ENCODE measurements at places on chromosomes 5 and 9.

DNA sequence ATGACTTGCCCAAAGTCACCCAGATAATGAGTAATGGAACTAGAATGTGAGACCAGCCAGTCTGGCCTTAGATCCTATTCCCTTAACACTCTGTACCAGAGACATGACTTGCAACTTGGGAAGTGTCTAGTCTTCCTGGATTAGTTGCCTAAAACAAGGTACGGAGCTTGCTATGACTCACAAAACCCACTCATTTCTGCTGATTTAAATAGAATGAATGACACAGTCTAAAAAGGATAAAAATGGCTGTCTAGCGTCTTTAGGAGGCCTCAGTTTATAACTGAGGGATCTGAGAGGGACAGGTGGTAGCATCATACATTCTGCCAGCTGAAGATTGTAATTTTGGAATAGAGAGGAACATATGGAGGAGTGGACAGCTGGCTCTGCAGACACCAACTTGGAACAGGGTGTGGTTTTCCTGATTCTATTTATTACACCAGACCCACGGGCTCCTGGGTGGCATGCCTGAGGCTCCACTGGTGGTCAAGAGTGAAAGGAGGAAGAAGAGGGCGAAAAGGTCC lies 62.7 kb downstream of the ABLIM3 start:
- DNase-seq = no peak

- no peak for DNase-seq
Measured at GRCh38 chr9:132986114-132986513, 7.6 kb downstream of the GFI1B start.

GRCh38 chr9:37899041-37899440 lies 4.9 kb downstream of the SLC25A51 start:
- DNase-seq = no peak

DNA sequence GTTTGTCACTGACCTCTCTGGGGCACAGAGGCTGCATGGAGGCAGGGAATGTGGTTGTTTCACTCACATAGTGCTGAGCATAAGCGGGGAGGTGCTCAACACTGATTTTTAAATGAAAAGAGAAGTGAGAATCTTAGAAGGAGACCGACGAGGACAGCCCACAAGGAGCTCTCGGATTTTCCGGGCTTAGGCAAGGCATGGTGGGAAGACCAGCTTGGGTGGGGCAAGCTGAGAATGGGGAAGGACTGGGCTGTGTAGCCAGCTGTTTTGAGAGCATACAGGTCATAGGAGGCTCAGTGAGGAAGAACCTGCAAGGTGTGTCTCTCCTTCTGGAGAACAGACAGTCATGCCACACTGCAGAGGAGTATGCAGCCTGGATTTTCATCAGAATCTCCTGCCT lies 86.0 kb upstream of the TNFSF8 start:
- no peak for DNase-seq

DNA sequence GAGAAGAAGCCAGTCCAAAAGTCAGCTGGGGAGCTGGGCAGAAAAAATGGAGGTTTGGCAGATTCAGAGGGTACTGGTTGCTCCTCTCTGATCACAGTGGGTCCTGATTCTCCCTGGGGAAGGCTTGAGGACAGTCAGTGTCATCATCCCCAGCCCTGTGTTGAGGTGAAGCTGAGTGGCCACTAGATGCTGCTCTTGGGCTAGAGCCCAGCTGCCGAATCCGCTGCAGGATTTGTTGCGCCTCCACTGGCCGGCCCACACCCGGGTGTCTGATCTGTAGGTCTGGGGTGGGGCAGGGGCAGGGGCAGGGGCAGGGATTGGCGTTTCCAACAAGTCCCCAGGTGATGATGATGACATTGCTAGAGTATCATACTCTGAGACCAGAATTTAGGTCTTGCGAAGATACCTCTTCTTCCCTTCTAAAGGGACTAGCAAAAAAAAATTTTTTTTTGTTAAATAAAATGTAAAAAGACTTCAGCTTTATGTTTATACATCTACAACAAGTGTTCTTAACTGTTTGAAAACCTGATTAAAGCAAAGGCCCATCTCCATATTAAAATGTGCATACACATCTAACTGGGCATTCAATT lies 106.8 kb downstream of the PDE6A start:
- peak; percentile 32 for DNase-seq

DNA sequence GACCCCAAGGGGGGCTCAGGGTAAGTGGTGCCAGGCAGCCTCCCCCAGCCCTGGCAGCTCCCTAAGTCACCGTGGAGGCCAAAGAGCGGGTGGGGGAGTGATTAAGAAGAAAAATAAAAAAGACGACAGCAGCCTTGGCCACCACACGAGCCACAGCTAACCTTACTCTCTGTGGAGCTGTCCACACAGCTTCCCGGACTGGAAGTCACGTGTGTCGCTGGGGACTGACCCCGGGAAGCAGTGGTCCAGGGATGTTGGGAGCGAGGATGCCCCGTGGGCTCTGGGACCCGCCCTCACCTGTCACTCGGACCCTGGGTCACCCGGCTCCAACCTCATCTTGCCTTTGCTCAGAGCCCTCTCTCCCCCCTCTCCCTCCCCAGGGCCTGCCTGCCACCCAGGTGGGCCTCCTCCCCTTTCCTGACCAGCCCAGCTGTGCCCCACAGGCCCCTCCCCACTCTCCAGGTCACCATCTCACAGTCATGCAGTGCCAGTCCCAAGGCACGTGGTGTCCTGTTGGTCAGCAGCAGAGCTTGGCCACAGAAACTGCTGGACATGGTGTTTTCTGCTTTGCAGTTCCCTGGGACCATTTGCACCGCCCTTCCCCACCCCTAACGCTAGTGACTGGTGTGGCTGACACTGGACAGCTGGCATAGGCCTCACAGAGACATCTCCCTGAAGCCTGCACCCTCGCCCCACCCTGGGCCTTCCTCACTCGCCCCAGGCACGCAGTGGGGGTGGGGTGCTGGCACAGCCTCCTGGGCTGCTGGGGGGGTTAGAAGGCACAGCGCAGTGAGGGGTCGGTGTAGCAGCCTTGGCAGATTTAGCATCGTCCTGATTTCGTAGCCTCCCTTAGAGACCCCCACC lies 9.8 kb upstream of the EXOC3 start:
- DNase-seq = no peak

All from NCI-H2029 (cell line).